Upper lobe of left lung (tissue), 6 donors: ENCODE measurements at places on chromosomes 1 and 21. TPM values are rescaled to one million over a fixed set of nuclear protein-coding genes. Genes with fewer than 3 reads are reported as not detected.

Gene S100A9
- 373 TPM for total RNA-seq

DNA sequence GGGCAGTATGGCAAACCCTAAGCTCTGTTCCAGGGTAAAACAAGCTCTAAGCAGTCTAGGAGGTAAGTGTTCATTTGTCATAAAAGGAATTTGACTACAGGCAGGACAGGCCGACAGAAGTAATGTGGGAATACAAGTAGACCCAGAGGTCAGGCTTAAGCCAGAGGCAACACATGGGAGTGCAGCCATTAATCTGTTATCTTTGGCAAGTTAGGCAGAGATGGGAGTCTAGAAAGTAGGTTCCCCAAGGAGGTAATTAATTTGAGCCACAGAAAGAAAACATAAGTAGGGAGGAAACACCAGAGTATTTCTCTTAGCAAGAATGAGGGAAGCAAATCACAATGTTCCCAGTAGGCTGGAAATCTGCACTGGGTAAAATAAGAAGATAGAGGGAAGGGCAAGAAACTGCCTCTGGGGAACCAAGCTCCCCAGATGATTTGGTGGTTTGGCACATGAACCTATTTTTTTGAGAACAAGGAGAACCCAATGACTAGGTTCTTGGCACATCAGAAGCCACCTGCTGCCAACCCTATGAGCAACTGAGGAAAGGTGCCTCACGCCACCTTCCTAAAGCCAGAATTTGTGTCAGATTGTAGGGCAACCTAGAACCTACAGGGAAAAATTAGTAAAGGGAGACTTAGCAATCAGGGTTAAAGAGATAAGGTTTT, 636.4 kb upstream of the PLXNA2 start:
- H3K4me3 ChIP-seq, result no peak overlapping the region
- H3K27ac ChIP-seq, result no peak overlapping the region
- H3K27me3 ChIP-seq, result no peaks in the 10 kb centered on the region
- H3K4me1 ChIP-seq, result no peaks in the 10 kb centered on the region
- DNase-seq, result no peak

DNA sequence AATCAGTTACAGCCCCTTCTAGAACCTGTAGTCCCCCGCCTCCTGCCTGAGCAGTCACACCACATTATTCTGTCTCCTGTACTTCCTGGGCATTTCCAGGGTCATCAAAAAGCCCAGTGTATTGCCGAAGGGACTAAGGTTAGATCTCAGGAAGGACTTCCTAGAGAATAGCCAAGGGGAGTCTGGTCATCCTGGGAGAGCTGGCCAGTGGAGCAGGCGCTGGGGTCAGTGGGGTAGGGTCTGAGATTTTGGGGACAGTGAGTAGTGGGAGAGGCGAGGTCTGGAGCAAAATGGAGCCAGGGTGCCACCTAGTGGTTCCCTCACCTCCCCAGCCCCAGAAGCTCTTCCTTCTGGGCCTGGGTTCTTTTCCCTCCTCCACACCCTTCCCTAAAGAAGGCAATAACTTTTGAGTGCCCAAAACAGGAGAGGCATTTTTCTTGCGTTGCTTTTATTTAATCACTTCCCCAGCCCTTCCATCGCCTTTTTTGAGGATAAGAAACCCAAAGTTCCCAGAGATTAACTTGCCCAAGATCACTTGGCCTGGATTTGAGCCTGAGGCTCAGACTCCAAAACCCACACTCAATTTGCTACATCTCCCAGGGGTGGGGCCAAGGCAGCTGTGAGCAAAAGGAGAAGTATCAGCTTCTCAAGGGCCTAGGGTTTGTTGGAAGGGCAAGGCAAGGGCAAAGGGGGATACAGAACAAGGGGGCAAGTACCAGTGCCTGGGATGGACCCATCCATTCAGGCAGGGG, 7.3 kb upstream of the PMVK start:
- H3K27ac ChIP-seq, result no peak overlapping the region
- DNase-seq, result no peak
- no peak overlapping the region for H3K4me3 ChIP-seq
- H3K27me3 ChIP-seq, result no peaks in the 10 kb centered on the region
- peaks cover 27% of the 10 kb centered on the region for H3K4me1 ChIP-seq
- H3K36me3 ChIP-seq, result peaks cover 14% of the 10 kb centered on the region

- H3K36me3 ChIP-seq, result no peaks in the 10 kb centered on the region
- no peak overlapping the region for H3K27ac ChIP-seq
- H3K4me3 ChIP-seq, result no peak overlapping the region
- no peak for DNase-seq
- peaks cover 2% of the 10 kb centered on the region for H3K4me1 ChIP-seq
Measured at GRCh38 chr1:30920827-30921226, 12.3 kb upstream of the SDC3 start.

- H3K27me3 ChIP-seq, result no peaks in the 10 kb centered on the region
- peaks cover 3% of the 10 kb centered on the region for H3K36me3 ChIP-seq
- peak overlapping the region; percentile 97 for H3K4me3 ChIP-seq
- DNase-seq, result no peak
- H3K4me1 ChIP-seq, result peaks cover 71% of the 10 kb centered on the region
- peak overlapping the region; percentile 97 for H3K27ac ChIP-seq
Measured at GRCh38 chr1:1777583-1777899, 729 bp downstream of the NADK start.

Gene UTS2
- total RNA-seq, result not detected

Gene SEMA4A
- total RNA-seq, result 31.3 TPM

DNA sequence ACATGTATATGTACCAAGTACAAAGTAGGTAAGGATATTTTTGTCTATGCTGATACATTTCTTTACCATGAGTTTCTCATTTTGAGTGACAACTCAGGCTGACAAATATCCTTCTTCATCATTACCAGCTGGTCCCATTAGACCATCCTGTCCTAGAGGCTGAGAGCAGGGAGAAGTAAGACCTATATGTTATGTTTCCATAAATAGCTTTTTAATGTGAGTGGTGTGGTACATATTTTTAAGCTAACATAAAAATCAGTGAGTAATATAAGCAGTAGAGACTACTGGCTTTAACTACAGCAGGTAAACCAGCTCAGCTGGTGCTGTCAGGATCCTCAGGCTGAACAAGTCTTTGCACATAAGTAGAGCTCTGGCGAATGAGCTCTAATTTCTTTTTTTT, 62.4 kb downstream of the CLEC20A start:
- no peak overlapping the region for H3K27ac ChIP-seq
- H3K4me1 ChIP-seq, result no peaks in the 10 kb centered on the region
- H3K27me3 ChIP-seq, result no peaks in the 10 kb centered on the region
- H3K36me3 ChIP-seq, result no peaks in the 10 kb centered on the region
- H3K4me3 ChIP-seq, result no peak overlapping the region

- no peak overlapping the region for H3K4me3 ChIP-seq
- H3K4me1 ChIP-seq, result no peaks in the 10 kb centered on the region
- no peaks in the 10 kb centered on the region for H3K27me3 ChIP-seq
- peak overlapping the region; percentile 27 for H3K27ac ChIP-seq
- DNase-seq, result no peak
Measured at GRCh38 chr1:236870721-236871120, 75.6 kb downstream of the MTR start.

DNA sequence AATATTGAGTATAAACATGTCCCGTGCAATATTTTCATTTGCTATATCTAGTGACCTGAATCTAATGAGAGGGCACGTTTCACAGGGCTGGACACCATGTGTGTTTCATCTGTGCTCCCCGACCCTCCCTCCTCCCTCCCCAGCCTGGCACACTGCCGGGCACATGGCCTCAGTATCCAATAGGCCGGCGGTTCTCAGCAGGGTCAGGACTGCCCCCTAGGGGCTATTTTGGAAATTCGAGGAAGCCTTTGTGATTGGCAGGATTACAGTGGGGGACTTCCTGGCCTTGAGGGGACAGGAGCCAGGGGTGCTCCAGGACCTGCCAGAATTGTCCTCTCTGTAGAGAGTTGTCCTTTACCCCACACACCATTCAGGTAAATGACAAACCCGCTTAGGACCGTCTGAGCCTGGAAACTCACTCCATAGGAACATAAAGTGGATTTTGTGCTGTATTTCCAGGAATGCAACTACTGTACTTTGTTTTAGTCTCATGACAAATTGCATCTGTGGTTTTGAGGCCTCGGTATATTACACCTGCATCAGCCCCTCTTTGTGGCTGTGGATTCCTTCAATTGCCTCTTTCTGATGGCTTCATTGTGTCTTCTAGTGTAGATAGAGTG, 109.5 kb upstream of the SIM2 start:
- H3K27ac ChIP-seq, result no peak overlapping the region
- DNase-seq, result peak; percentile 71
- H3K4me1 ChIP-seq, result no peaks in the 10 kb centered on the region
- H3K27me3 ChIP-seq, result no peaks in the 10 kb centered on the region
- no peak overlapping the region for H3K4me3 ChIP-seq

Gene ADARB1
- 41.9 TPM for total RNA-seq

DNA sequence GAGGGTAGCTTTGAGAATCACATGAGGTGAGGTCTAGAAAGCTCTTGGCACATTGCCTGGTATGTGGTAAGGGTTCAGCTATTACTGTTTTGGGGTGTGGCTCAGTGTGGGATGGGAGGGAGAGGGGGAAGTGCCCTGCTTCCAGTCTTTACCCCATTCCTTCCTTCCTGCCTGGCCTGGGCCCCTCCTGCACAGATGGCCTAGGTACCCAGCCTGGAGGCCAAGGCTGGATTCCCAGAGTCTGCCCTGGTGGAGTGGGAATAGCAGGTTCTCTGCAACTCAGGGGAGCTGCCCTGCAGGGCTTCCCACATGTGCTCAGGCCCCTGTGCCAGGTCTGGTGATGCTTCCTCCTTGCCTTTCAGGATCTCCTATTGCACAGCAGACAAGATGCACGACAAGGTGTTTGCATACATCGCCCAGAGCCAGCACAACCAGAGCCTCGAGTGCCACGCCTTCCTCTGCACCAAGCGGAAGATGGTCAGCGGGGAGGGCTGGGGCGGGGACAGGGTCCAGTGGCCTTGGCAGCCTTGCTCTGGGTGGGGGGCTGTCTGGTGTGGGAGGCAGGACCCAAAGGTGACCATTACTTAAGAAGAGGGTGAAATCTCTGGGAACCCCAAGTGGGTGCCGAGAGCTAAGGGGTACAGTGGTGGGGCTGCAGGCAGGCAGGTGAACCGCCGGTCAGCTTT, 13.5 kb downstream of the LDLRAP1 start:
- peaks cover 39% of the 10 kb centered on the region for H3K36me3 ChIP-seq
- H3K4me3 ChIP-seq, result no peak overlapping the region
